ENCODE measurements at places on chromosomes 6 and 20.

DNA sequence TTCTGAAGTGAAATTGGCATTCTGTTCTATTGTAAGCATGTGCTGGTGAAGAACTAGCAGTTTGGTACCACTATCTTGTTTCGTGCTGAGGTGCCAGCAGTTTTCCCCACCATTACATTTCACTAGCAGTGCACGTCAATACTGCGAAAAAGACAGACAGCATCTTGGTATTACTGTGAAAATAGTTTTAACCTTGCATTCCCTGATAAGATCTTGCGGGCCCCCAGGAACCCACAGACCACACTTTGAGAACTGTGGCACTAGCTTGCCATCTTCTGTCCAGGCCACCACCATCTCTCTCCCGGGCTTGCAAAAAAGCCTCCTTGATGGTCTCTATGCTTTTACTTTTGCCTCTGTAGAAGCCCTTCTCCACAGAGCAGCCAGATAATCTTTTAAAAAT is 185.7 kb downstream of the BACH2 start:
- no peak for DNase-seq

DNA sequence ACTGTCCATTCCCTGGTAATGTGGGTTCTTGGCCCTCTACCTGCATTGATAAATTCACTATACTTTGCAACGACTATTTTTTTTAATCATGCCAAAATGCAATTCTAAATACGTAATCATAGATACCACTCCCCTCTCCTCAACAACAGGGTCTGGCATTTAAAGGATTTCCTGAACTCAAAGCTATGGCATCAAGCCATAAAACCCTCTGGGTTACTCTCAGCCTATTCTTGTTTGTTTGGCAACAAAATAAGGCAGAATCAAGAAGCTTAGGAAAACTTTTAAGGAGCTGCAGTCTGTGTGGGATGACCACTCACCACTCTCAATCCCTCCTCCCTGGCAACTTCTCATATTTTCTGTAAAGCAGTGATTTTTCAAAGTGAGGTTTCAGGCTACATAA is 669.9 kb upstream of the ID4 start:
- DNase-seq: no peak

DNA sequence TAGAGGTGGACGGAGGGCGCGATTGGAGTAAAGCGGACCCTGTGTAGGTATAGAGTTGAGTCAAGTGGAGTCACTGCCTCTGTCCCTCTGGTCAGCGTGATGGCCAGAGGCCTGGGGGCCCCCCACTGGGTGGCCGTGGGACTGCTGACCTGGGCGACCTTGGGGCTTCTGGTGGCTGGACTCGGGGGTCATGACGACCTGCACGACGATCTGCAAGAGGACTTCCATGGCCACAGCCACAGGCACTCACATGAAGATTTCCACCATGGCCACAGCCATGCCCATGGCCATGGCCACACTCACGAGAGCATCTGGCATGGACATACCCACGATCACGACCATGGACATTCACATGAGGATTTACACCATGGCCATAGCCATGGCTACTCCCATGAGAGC is 479 bp downstream of the SLC39A7 start:
- no peak for DNase-seq

- DNase-seq: no peak
Observed at GRCh38 chr6:89368107-89368506, 15.6 kb upstream of the UBE2J1 start.

- DNase-seq: no peak
Observed at GRCh38 chr6:11324453-11325015, 92.1 kb upstream of the NEDD9 start.

GRCh38 chr6:128029826-128030225 is 129.0 kb upstream of the THEMIS start:
- no peak for DNase-seq

GRCh38 chr6:137819740-137820139 is 47.3 kb upstream of the TNFAIP3 start:
- DNase-seq: no peak

All from right lung (tissue), 10 donors.